ENCODE measurements at places on chromosomes 7 and 10. TPM values are rescaled to one million over a fixed set of nuclear protein-coding genes. Genes with fewer than 3 reads are reported as not detected.

ABCC2 gene
- total RNA-seq = 6.7 TPM

DLX6 gene
- total RNA-seq = not detected

FXYD4 gene
- total RNA-seq = not detected

HACD1 gene
- 1.7 TPM for total RNA-seq

ADGRA1 gene
- total RNA-seq = not detected

- no peaks in the 10 kb centered on the region for H3K36me3 ChIP-seq
- H3K27ac ChIP-seq = no peak overlapping the region
- no peak for DNase-seq
- no peaks in the 10 kb centered on the region for H3K27me3 ChIP-seq
- no peak overlapping the region for H3K4me3 ChIP-seq
These were observed 41.2 kb downstream of the NEUROD6 start for GRCh38 chr7:31299336-31299735.

GRCh38 chr10:10873915-10874314, 143.8 kb upstream of the CELF2 start:
- H3K36me3 ChIP-seq = no peaks in the 10 kb centered on the region
- no peak for DNase-seq
- peaks cover 4% of the 10 kb centered on the region for H3K27me3 ChIP-seq
- no peak overlapping the region for H3K4me3 ChIP-seq

- H3K4me1 ChIP-seq = no peaks in the 10 kb centered on the region
- no peak overlapping the region for H3K27ac ChIP-seq
- H3K36me3 ChIP-seq = no peaks in the 10 kb centered on the region
- no peaks in the 10 kb centered on the region for H3K27me3 ChIP-seq
These were observed 185.1 kb upstream of the AGK start for GRCh38 chr7:141366091-141366621.

- DNase-seq = no peak
- H3K27ac ChIP-seq = no peak overlapping the region
- no peaks in the 10 kb centered on the region for H3K27me3 ChIP-seq
- H3K4me1 ChIP-seq = no peaks in the 10 kb centered on the region
These were observed 569.4 kb downstream of the SUGCT start for GRCh38 chr7:40704172-40704571.

DNA sequence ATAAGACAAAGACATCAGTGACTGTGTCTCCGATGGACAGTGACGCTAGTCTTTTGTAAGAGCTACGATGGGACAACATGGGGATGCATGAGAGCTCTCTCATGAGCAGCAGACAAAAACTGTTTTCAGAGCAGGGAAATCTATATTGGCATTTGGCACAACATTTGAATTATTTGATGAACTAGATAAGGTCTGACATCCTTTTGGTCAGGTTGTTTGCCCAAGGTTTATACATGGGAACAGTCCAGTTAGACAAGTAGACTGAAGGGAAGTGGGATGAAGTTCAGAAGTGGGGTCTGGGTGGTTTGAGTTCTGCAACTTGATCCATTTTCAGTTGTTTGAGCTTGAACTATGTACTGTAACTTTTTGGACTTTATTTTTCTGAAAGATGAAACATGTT, 50.8 kb downstream of the BUB3 start:
- H3K4me3 ChIP-seq = no peak overlapping the region
- no peak for DNase-seq
- no peaks in the 10 kb centered on the region for H3K4me1 ChIP-seq
- no peaks in the 10 kb centered on the region for H3K27me3 ChIP-seq
- H3K27ac ChIP-seq = no peak overlapping the region

- H3K4me1 ChIP-seq = no peaks in the 10 kb centered on the region
- DNase-seq = no peak
- H3K27me3 ChIP-seq = no peaks in the 10 kb centered on the region
- no peak overlapping the region for H3K4me3 ChIP-seq
- no peak overlapping the region for H3K27ac ChIP-seq
These were observed 262.2 kb upstream of the AOAH start for GRCh38 chr7:36986511-36986933.

DNA sequence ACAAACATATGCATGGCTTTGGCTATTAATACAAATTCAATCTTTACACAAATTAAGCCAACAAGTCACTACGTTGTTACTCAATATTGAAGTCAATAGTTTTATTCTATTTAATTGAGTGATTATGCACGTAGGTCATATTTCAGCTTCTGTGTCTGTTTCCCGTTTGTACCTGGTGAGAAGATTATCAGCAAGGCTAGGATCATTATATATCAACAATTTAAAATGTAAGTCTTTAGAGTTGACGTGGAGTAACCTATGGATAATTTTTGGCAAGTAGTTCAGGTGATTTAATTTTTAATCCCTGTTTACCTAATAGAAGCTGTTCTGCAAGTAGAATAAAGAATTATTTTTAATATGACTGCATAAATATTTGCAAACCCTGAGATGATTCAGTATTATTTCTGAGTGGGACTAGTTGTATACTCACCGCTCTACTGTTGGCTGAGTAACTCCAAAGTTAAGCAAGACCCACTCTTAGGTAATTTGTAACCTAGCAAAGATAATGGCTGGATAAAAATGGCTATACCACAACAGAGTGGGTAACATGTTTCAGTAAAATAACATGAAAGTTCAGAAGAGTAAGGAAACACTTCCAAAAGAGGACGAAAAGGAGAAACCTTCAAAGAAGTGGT, 161.0 kb downstream of the HGF start:
- H3K4me3 ChIP-seq = no peak overlapping the region
- no peak for DNase-seq
- H3K36me3 ChIP-seq = no peaks in the 10 kb centered on the region
- H3K27me3 ChIP-seq = no peaks in the 10 kb centered on the region
- no peaks in the 10 kb centered on the region for H3K4me1 ChIP-seq

DNA sequence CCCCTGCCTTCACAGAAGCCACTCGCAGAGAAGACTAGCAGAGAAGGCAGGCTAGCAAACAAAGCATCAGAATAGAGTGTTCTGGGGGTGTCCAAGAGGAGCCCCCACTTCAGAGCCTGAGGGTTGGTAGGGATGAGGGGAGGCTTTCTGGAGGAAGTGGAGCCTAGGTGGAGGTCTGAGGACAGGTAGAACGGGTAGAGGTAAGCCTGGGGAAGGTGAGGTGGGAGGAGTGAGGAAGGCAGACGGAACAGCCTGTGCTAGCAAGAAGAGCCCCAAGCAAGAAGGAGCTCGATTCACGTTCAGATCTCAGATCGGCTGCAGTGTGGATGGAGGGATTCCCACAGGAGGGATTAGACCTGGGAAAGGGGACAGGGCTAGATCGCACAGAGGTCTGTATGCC, 66.0 kb upstream of the DUSP5 start:
- no peak overlapping the region for H3K4me3 ChIP-seq
- no peaks in the 10 kb centered on the region for H3K27me3 ChIP-seq
- H3K36me3 ChIP-seq = no peaks in the 10 kb centered on the region
- H3K4me1 ChIP-seq = peaks cover 4% of the 10 kb centered on the region
- no peak overlapping the region for H3K27ac ChIP-seq

GRCh38 chr7:151399906-151400305, 9.9 kb downstream of the WDR86 start:
- no peaks in the 10 kb centered on the region for H3K36me3 ChIP-seq
- H3K4me1 ChIP-seq = peaks cover 34% of the 10 kb centered on the region
- H3K4me3 ChIP-seq = no peak overlapping the region
- no peak overlapping the region for H3K27ac ChIP-seq
- no peak for DNase-seq

Data from CD4-positive, alpha-beta memory T cell (primary cell).